Activated CD4-positive, CD25-positive, alpha-beta regulatory T cell (primary cell): ENCODE measurements at places on chromosomes 5 and 9.

DNA sequence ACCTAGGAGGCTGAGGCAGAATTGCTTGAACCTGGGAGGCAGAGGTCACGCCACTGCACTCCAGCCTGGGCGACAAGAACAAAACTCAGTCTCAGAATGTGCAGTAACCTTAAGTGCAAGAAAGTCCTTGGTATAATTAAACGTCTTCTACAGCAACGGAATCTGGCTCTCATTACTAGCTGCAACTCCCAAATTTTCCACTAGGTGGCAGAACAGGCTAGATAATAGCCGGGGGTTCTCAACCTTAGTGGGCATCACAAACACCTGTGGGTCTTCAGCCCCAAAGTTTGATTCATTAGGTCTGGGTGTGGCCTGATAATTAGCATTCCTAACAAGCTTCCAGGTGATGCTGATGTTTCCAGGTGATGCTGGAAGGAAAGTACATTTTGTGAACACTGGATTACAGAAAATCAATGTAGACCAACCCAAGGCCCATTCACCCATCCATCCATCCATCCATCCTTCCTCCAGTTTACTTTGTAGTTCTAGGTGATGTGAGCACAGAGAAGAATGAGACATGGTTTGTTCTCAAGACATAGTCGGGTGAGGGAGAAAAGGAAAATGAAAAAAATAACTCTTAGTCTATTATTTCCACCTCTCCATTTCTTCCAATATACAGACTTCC is 37.3 kb downstream of the FBXW2 start:
- DNase-seq: peak; percentile 49

DNA sequence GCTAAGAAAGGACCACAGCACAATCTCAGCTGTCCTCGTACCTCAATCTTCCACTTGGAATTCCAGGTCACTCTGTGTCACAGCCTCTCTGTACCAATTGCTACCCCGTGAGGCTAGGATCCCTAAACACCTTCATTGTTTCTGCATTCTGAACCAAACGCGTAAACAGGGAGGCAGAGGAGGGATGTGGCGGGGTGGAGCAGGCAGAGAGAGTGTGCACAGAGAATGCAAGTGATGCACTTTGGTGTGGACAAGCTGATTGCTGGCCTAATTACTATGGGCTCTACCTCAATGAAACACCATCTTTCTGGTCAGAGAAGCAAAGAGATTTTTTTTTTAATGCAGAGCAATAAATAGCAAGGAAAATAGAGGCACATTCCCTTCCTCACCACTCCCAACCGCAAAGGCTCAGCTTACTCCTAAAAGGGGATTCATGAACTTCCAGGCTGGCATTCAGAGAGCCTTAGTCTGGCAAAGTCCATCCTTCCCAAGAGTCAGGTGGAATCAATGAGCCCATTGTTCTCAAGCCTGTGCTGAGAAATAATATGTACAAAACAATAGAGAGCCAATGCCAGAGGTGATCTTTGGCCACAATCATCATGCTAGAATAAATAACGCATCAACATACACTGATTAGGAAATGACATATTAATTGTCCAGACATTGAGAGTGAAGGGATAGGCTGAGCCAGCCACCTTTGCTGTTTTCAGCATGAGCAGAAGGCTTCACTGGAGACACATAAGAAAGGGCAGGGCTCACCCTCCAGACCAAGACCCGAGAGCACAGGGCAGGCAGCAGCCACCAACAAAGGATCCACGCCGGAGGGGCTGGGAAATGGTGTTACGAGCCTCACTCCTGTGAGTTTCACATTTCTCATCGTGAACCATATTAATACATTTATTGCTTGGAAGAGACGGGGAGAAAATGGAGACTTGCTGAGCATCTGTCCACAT is 278.8 kb downstream of the ENC1 start:
- DNase-seq: no peak

GRCh38 chr5:123819833-123820232 is 307.9 kb downstream of the CSNK1G3 start:
- DNase-seq: no peak

DNA sequence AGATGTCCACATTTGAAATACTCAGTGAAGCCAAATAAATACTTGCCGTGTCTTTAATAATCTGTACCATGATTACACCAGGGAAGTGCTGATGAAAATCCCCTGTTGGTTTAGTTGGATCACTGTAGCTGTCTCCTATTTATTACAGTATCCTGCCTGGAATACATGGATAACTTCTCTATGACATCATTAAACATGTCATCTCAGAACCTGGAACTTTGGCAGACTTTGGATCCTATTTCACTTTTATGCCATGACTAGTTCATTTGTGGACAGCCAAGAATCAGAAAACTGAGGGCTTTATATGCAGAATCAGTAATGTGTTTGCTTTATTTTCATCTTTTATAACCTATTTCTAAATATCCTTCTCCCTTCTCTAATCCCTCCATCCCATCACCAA is at the start of gene TXNDC8:
Gene TXNDC8 (minus strand): TSS at position 137 of the 400 bp plus-strand sequence.
- DNase-seq: no peak

- DNase-seq: no peak
These were observed 662.2 kb upstream of the ZNF608 start for GRCh38 chr5:125408448-125409233.
